ENCODE measurements at places on chromosomes 5 and 9.

DNA sequence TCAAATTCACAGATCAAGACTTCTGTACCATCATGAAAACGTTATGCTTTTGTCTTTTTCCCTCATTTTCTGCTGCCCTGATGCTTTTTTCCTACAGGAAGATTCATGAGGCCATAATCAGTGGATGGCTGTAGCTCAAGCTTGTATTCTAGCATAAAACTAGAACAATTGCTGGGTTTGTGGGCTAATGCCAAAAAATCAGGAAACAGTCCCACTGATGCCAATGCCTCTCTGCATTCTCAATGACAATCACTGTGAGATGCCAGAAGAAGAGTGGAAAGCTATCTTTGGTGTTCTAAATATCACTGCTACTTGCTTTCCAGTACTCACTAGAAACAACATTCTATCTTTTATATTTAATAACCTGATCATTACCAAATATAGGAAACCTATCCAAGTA lies 33.3 kb upstream of the FAM170A start:
- DNase-seq: no peak

GRCh38 chr9:17614903-17615302 lies 36.0 kb downstream of the SH3GL2 start:
- no peak for DNase-seq

DNA sequence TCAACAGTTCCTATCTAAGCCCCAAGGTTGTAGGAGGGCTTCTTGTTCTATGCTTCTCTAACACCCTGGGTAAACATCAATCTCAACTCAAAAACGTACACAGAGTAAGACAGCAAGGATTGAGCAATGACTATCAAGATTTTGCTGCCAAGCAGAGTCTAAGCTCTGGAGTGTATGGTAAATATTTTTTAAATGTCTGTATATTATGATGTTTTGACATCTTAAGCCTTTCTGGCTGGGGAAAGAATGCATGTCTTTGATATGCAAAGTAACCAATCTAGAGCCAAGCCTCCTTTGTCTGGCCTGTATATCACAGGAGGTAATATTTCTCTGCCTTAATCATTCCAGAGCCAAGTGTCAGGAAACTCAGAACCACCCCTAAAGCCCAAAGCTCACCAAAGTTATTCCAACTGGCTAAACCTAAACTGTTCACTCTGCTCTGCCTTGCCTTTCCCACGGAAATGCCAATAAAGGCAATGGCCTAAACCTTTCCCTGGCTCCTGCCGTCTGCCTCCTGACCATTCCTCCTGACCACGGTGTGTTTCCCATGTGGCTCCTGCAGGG lies 45.2 kb downstream of the YIPF5 start:
- DNase-seq: peak; percentile 27

DNA sequence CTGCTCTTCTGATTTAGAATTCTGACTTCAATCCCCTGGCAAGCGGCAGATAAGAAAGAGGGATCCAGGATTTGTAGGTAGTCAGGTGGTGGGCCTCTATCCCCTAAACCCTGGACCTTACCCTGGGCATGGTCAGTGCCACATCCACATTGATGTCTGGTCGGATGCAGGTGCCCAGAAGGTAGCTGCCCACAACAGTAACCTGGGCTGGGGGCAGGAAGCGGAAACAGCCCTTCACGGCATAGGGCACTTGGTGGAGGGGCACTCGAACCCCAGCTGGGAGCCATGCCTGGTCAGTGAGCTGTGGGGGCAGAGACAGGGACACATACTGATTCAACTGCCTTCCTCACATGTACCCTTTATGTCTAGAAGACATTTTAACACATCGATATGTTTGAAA lies 3.8 kb downstream of the NOL6 start:
- no peak for DNase-seq

GRCh38 chr5:15008476-15008875 lies 136.9 kb upstream of the ANKH start:
- DNase-seq: peak; percentile 92

GRCh38 chr9:2597483-2597882 lies 24.1 kb upstream of the VLDLR start:
- no peak for DNase-seq

GRCh38 chr5:131533836-131534235 lies 101.2 kb downstream of the RAPGEF6 start:
- DNase-seq: no peak

DNA sequence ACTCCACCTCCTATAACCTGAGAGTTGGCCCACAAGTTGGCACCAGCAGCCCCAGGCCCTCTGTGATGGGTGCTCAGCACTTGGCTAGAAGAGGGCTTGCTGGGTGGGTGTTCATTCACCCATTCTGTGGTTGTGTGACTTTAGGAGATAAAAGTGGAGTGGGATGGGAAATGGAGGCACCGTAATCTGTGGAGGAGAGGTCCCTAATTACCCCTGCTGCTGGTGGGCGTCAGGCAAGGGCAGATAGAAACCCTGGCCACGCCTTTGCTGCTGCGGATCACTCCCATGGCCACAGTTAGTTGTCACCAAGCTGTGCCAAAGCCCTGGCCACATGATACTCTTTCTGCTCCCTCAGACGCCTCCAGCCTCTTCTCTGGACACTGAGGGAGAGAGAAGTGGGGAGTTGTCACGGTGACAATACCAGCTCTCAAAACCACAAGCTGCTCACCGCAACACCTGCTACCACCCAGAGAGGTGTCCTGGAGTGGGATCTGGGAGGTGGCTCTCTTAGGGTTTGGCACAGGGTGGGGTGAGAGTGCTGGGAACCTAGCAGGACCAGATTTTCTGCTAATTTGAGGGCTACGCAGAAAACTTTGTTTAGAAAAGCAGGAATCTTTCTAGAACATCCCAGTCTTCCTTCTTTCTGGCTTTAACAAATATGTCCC lies 12.0 kb upstream of the NEUROG1 start:
- no peak for DNase-seq

- no peak for DNase-seq
These were observed 342.5 kb upstream of the ACTBL2 start for GRCh38 chr5:57825031-57825686.

DNA sequence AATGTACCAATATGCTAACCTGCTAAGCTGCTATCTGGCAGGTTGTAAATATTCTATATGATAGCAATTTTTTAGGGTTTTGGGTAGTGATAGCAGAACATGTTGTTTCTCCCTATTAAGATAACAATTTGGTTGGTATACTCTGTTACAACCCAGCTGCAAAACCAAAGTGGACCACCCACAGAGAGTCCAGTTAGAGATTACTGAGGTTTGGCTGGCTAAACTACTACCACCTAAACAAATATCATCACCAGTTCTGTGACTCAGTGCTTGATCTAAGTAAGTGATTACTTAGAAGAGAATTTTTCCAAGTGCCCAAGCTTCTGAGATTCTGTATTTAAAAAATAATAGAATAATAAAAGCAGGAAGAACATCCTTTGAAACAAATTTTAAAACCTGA lies 72.3 kb downstream of the XRCC4 start:
- DNase-seq: no peak

- DNase-seq: no peak
These were observed 110.6 kb downstream of the MLLT3 start for GRCh38 chr9:20511686-20512085.

GRCh38 chr5:72221541-72221940 lies 98.5 kb downstream of the MRPS27 start:
- no peak for DNase-seq

GRCh38 chr5:160903551-160903950 lies 51.5 kb upstream of the ATP10B start:
- DNase-seq: no peak

DNA sequence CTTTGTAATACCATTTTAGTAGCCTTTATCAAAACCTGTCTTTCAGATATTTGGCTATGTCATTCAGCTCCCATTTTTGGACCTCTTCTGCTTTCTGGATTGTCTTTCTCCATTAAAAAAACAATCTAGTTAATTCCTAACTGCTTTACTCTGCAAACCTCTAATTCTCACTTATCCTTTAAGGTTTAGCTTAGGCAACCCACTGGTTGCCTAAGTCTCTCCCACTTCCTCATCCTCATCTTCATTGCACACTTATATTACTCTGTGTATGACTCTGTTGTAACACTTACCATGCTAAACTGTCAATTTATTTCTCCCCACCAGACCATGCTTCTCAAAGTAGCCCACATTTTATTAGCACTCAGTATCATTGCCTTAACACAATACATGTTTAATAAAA lies 205.0 kb upstream of the DMRTA1 start:
- DNase-seq: no peak

GRCh38 chr9:87889065-87889881 lies 6.6 kb downstream of the SPATA31E1 start:
- DNase-seq: no peak

- no peak for DNase-seq
These were observed 25.9 kb downstream of the KIF2A start for GRCh38 chr5:62331921-62332320.

DNA sequence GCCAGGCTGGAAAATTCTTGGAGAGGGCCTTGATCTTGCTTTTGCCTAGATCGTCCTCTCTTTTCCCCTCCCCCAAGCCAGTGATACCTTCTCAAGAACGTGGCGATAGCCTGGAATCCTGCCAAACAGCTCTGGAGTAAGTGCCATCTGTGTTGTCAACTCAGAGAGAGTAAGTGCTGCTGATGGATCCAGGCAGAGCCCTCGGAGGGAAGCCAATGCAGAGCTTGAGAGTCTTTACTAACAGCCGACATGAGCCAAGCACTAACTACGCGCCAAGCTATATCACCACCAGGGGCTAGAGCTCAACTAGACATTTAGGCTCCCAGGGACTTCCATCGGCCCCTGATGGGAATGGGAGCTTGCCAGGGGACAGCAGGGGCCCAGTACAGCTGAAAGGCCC lies 17.6 kb downstream of the RAPGEF1 start:
- peak; percentile 30 for DNase-seq

DNA sequence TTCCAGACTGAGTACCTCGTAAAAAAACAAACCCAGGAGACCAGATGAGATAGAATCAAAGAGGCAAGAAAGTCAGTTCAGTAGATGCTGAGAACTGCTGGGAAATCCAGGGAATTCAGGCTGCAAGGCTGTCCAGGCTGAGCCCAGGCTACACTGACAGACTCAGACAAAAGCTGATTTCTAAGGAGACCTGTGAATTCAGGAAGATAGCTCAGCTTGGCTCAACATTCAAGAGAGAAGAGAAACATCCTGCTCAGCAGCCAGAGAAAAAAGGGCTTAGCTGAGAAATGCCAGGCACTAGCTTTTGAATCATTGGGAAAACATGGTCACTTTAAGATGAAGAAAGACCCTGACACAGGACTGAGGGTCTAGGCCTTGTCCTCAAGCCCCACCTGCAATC lies 118.2 kb upstream of the SLC44A1 start:
- DNase-seq: no peak

DNA sequence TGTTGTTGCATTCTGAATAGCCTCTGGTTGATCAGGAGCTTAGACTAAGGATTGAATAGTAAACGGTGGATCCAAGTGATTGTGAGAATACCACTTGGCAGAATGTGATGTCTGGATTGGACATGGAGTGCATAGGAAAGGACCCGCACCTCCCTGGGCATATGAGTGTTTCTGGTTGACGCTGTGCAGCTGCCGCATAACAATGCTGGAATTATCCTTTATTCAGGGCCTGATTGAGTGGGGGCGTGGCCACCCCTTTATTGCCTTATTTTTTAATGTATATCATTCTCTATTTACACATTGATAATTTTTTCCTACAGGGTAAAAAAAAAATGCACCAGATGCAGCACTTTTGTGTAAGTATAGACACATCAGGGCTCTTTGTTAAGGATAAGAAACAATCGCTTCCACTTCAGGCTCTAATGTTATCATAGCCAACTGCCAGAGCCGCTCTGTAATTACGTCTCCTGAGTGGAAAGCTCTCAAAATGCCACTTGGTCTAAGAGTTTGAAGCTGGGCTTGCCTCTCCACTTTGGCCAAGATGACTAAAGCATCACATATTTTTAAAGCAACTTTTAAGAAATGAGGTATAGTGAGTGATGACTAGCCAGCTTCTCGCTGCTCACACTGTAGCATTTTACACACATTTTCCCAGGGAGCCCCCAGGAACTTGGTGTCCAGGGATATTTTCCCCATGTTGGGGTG lies 5.7 kb downstream of the FGD3 start:
- DNase-seq: no peak

GRCh38 chr5:53411388-53411787 lies 69.0 kb upstream of the FST start:
- DNase-seq: no peak

DNA sequence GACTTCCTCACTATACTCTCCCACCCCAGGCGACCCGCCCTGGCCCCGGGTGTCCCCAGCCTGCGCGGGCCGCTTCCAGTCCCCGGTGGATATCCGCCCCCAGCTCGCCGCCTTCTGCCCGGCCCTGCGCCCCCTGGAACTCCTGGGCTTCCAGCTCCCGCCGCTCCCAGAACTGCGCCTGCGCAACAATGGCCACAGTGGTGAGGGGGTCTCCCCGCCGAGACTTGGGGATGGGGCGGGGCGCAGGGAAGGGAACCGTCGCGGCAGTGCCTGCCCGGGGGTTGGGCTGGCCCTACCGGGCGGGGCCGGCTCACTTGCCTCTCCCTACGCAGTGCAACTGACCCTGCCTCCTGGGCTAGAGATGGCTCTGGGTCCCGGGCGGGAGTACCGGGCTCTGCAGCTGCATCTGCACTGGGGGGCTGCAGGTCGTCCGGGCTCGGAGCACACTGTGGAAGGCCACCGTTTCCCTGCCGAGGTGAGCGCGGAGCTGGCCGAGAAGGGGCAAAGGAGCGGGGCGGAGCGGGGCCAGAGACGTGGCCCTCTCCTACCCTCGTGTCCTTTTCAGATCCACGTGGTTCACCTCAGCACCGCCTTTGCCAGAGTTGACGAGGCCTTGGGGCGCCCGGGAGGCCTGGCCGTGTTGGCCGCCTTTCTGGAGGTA lies 2.1 kb downstream of the CA9 start:
- DNase-seq: peak; percentile 74

GRCh38 chr5:168291964-168292785 lies 730 bp downstream of the WWC1 start:
- no peak for DNase-seq

DNA sequence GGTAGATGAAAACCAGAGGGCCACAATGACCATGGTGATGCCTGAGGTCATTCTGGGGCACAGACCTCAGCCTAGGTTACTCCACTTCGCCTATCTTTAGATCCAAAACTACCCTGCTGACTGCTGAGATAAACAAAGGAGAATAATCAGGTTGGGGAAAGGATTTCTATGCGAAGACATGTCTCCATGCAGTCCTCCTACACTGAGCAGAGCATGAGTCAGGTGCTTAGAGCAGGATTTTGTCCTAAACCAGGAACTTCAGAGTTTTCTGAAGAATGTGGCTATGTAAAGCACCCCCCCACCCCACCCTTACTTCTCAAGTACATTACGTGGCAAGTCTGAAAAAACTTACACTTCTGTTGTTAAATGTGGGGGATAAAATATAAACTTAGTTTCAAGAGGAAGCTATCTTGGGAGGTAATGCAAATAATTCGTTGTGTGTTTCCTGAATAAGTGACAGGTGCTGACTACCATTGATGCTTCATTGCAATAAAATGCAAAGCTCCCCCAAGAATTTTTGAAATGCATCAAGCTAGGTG lies 19.4 kb downstream of the PDCD1LG2 start:
- peak; percentile 17 for DNase-seq

GRCh38 chr9:18482371-18482770 lies 8.4 kb downstream of the ADAMTSL1 start:
- no peak for DNase-seq

All from ELF-1 (cell line).